Activated naive CD8-positive, alpha-beta T cell treated with anti-CD3 and anti-CD28 coated beads, Interleukin-2, amount 10 ng/mL, durations not matched to agents 7 days and 5 days (primary cell): ENCODE measurements at places on chromosomes 5 and 9. TPM values are rescaled to one million over a fixed set of nuclear protein-coding genes. Genes with fewer than 3 reads are reported as not detected.

- no peak for DNase-seq
Observed at GRCh38 chr9:70693186-70693585, 278.7 kb upstream of the KLF9 start.

Gene ACER2
- 3.9 TPM for total RNA-seq

Gene TOR2A
- 21.7 TPM for total RNA-seq

DNA sequence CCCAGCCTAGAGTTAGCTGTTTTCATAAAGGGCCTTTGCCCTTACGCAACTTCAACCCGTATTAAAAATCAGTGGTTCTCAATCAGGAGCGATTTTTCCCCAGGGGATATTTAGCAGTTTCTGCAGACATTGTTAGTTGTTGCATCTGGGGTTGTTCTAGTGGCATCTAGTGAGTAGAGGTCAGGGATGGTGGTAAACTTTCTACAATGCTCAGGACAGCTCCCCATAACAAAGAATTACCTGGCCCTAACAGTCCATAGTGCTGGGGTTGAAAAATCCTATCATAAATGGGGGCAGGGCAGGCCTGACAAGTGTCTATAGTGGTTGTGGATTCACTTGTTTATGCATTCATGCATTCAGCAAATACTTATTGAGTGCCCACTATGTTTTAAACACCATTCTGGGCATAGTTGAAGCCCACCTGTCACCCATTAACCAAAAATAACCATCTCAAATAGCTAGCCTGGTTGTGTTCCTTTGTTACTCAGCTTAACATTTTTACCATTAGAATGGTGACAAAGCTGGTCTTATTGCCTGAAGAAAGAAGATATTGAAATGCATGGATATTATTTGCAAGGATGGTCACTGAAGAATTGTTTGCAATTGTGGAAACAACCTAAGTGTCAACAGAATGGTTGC lies 15.9 kb upstream of the FGF1 start:
- DNase-seq: no peak

DNA sequence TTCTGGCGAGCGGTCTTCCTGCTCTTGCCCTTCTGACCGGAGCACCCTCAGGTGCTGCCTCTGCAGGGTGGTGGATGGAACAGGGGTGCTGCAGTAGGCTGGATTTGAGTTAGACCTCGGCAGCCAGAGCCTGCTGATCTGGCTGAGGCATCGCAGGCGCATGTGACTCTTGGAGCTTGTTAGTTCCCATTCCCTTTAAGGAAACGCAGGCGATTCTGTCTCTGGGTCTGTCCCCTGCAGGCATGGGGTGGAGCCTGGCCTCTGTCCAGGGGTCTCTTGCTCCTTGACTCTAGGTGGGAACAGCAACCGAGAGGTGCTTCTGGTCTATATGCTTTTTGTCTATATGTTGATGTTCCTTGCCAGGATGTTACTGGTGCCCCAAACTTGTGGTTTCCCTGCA lies 3.1 kb downstream of the WNK2 start:
- no peak for DNase-seq

DNA sequence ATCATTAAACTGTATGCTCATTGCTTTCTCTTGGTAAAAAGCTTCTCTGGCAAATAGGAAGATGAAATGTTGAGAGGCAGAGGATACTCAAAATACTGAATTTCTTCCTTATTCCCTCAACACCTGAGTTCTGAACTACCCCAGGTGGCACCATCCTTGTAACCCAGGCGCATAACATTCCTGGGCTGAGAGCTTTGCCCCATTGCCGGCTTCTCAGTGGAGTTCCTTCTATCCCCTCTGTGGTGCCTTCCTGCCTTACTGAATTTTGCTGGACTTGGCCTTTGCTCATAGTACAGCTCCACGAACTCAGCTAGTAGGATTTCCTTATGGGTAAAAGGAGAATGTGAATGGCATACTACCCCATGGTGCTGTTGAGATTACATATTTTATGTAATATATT lies 54.7 kb downstream of the BASP1 start:
- DNase-seq: no peak
